HCT116 (cell line): ENCODE measurements at places on chromosomes 12 and 14.
A peak's percentile ranks its signal among the peaks of the same experiment; 100 is the strongest.

- no peak for DNase-seq
Observed at GRCh38 chr12:97404093-97404492, 58.5 kb upstream of the RMST start.

DNA sequence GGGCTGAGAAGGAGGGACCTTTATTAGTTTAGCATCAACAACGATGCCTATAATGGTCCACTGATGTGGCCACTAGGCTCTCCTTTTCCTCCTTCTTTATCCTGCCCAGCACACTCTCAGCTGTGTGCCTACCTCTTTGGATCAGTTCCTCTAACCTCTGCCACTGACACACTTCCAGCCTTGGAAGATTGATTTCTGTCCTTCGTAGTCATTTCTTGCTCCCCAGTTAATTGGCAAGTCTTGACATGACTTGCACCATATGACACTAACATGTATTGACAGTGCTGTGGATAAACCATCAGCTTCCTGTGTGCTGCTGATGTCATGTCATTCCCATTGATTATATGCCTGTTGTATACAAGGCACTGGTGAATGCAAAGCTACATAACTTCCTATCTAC, 90.2 kb upstream of the PLEKHG7 start:
- no peak for DNase-seq

DNA sequence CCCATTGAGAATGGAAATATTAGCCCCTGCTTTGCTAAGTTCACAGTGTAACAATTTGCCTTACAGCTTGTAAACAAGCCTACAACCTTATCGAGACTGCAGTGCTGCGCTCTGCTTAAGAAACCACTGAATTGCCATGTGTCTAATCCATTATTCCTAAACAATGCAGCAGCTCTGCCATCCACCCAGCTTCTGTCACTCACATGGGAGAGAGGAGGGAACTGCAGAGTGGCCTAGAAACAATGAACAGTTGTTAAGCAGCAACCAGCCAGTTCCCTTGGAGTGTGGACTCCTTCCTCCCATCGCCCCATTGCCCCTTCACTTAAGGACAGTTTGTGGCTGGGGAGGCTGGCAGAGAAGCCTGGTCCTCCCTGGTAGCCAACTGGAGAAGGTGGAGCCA, 42.9 kb downstream of the TESPA1 start:
- DNase-seq, result no peak

- DNase-seq, result no peak
Observed at GRCh38 chr14:24441904-24442239, 704 bp downstream of the SDR39U1 start.

DNA sequence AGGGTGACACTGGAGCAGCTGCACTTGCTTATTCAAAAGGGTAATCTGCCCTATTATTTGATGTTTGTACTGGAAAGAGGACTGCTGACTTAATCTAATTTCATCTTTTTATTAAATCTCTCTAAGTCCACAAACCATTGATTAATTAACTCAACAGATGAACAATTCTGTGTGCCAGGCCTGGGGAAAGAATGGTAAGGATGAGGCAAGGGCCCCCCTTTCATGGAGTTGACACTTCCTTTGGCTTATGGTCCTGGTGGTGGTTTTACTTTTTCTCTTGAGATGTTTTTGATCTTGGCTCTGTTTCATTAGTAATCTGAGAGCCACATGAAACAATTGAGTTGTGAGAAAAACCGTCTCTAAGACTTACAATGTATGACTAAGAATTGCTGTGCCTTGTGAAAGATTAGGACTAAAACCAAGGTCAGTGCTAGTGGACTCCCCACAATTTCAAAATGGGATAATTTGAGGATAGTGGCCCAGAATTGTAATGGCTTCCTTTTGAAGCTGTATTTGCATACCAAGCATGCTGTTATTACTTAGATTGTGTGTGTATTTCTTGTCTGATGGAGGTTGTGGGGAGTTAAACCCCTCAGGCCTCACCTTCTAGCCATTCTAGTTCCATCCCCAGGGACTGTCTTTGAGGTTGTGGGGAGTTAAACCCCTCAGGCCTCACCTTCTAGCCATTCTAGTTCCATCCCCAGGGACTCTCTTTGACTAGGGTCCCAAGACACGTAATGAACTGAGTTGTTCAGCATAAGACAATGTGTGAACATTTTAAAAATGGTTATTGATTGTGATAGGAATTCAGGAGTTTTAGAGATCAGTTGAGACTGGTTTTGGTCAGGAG, 52.5 kb upstream of the EVL start:
- no peak for DNase-seq

DNA sequence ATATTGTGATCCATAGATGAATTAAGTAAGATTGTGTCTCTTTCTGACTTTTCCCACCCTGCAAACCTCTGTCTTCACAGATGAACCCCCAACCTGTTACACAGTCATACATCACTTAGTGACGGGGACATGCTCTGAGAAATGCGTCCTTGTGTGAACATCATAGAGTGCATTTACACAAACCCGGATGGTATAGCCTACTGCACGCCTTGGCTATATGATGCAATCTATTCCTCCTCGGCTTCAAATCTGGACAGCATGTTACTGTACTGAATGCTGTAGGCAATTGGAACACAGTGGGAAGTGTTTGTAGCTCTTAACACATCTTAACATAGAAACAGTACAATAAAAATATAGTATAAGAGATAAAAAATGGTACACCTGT, 7.4 kb upstream of the TESPA1 start:
- no peak for DNase-seq

- DNase-seq, result no peak
Observed at GRCh38 chr12:124368421-124369032, 73.6 kb downstream of the RFLNA start.

DNA sequence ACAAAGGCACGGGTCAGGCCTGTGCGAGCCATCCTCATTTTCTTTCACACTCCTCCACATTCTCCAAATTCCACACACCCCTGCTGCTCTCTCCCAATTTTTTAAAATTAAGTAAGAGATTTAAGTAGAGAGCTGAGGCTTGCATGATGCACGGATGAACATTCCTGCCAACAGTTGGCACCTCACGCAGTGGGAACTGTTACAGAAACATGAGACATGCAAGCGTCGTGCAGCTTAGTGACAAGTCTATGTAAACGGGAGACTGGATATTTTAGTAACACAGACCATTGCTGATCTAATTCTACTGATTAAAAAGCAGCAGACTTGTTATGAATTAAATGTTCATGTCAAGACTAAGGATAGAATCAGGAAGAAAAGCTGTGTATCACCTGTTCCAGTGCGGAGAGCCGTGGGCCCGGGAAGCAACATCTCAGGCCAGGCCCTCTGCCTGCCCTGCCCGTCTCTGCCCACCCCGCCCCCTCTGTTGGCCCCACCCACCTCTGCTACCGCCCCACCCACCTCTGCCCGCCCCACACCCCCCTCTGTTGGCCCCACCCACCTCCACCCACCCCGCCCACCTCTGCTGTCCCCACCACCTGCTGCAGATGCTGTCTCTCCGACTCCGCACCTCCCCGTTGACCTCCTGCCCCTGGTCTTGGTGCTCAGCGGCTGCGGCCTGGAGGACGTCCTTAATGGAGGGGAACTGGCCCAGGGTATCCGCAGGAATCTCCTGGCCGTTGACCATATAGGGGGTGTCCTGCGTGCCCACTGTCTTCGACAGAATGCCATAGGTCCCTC, 21.2 kb downstream of the GOLGA3 start:
- DNase-seq, result no peak

- no peak for DNase-seq
Observed at GRCh38 chr12:64177001-64177400, 45.1 kb downstream of the KICS2 start.

DNA sequence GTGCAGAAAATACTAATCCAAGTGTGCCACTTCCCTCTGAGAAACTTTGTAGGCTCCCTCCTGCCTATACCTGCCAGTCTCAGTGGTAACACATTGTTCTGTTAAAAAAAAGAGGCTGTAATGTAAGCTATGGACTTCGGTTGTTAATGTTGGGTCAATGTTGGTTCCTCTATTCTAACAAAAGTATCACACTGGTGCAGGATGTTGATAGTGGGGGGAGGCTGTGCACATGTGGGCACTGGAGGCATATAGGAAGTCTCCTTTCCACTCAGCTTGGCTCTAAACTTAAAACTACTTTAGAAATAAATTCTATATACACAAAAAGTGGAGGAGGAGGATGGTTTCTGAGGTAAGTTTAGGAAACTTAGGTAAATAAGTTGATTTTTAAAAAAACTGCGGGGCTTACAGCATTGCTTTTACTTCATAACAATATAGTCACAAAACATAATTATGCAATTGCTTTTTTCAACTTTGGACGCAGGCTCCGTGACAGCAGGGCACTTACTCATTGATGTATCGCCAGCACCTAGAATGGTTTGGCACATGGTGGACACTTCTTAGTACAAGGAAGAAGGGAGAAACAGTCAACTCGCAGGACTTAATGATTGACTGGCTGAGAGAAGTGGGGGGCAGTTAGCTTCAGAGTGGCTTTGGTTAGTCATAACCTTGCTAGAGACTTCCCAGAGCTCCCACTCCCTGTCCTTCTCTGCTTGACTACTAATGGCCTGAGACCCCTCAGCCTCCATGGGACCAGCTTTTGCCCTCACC, 7.9 kb upstream of the NYNRIN start:
- DNase-seq, result no peak

DNA sequence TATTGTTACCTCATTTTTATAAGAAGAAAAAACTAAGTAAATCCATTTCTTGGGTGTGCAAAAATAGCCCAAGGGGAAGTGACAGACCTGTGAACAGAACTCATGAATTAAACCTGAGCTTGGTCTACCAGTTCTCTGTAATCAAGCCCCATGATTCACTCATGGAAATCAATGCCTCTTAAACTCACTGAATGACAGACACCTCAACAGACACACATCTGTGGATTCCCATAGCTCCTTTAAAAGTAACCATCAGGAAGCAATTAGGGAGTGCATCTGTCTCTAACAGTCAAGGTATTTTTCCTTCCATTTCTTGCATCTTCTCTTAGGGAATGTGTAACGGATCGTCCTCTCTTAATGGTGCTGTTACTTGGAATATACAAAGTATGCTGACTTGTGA, 215.0 kb upstream of the EEA1 start:
- no peak for DNase-seq

DNA sequence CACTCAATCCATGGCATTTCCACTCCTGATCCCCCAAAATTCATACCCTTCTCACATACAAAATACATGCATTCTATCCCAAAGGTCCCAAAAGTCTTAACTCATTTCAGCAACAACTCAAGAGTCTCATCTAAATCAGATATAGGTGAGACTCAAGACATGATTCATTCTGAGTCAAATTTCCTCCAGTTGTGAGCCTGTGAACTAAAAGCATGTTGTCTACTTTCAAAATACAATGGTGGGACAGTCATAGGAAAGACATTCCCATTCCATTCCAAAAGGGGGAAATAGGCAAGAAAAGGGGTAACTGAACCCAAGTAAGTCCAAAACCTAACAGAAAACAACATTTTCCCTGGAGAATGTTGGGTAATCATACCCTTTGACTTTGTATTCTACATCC, 103.3 kb downstream of the C12orf75 start:
- DNase-seq, result no peak

GRCh38 chr14:87067061-87067460, 925.9 kb downstream of the GALC start:
- no peak for DNase-seq

DNA sequence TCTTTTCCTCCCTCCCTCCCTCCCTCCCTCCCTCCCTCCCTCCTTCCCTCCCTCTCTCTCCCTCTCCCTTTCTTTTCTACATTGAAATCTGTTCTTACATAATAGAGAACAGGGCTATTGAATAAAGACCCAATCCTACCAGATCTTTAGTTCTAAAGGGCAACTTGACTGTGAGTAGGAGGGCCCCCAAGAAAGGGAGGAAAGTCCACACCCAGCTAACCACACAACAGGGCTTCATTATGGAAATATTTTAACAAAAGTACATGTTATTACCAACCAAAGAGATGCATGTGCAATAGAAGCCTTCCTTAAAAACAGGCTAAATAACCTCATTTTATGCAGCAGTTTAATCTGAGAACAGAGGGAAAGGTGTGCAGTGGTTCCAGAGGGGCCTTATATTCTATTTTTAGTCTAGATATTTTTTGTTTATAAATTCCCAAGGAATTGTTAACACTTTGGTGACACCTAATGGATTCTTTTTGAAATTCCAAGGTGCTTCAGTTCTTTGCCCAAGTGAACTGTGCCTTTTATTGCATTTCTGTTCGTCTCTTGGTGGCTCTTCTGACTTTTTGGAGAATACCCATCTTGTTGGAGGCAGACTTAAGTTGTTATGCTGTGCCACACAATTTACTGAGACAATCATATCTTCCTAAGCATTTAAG, 63.0 kb downstream of the GNS start:
- no peak for DNase-seq

- no peak for DNase-seq
Observed at GRCh38 chr12:107571492-107571891, 114.1 kb upstream of the PWP1 start.

- peak; percentile 7 for DNase-seq
Observed at GRCh38 chr14:45284802-45285201, 31.8 kb upstream of the MIS18BP1 start.

DNA sequence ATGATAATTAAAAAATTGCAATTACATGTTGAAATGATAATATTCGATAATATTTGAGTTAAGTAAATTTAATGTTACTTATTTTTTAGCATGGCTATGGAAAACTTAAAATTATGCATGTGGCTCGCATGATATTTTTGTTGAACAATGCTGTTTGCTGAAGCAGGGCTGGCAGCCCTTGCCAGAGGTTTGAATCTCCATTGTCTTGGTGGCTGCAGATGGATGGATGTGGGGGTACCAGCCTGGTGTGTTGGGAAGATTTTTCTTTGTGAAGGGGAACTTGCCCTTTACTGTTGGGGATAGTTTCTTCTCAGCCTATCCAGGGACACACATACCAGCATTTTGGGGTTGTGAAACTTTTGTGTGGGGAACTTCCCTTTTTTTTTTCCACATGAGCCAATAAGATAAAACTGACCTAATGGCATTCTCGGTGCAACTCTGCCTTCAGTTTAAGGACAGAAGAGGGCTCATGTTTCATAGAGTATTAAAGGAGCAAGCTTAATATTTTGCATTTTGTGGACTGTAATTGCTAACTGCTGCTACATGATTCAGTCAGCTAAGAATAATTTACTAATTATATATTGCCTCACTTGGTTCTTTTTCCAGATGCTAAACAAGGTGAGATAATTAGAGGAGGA, 8.8 kb downstream of the RASSF3 start:
- DNase-seq, result no peak

DNA sequence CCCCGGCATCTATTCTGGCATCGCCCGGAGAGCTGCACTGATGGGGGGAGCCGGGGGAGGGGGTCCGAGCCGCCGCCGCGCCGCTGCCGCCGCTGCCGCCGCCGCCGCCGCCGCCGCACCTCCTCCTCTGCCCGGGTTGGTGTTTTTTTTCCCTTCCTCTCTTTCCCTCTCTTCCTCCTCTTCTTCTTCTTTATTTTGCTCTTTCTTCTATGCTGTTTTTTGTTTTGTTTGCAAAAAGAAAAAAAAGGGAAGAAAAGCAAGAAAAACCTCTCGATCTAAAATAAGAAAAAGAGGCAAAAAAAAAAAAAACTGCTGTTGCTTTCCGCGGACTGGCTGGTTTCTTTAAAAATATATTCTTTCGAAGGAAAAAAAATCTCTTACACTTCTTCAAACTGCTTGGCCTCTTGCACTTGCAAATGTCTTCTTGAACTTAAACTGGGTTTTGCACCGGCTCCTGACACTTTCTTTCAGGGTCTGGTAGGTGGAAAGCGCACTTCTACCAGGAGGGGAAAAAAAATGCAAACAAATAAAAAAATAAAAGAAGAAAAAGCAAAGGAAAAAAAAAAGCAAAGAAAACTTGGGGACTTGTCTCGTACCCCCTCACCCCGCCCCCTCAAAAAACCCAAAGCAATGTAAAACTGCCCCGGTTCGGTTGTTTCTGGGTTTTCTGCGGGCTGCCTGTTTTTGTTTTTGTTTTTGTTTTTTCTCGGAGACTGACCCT, 616 bp downstream of the BCL11B start:
- no peak for DNase-seq

GRCh38 chr14:64201921-64202545, 92.1 kb downstream of the ESR2 start:
- no peak for DNase-seq
